Glutamatergic neuron (in vitro differentiated cells): ENCODE measurements at places on chromosomes 6 and 20. TPM values are rescaled to one million over a fixed set of nuclear protein-coding genes. Genes with fewer than 3 reads are reported as not detected.

- no peak for DNase-seq
Observed at GRCh38 chr20:53399592-53400335, 193.9 kb downstream of the ZNF217 start.

C6orf132 gene
- 0.25 TPM for total RNA-seq

DNA sequence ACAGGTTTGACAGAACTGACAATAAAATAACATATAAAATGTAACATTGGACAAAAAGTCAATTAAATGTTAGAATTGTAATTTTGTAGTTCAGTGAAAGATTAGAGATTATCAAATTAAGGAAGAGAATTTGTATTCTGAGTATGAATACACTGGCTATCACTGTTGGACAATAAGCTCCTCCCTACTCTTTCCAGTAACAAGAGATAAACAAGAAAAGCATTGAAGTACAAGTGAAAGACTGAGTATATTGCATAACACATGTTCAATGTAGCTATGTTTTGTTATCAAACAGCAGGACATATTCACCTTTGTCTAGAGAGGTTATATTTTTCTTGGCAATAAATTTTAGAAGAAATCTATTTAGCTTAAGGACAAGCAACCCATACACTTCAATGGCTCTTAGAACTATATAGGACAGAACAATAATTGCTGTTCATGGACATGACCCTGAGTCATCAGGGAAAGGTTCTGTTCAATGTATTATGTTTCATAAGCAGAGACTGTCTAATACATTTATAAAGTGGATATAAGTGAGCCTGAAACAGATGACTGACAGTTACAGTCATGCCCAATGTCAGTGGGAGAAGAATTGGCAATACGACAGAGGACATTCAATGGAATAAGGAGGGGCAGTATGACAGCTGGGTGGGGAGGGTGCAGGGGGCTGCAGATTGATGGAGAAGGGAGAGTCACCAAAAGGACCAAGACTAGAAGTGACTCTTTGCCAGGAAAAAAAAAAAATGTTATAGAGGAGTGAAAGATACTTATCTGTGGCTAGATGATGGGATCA, 520.4 kb downstream of the FRK start:
- DNase-seq = no peak

- peak; percentile 85 for DNase-seq
Observed at GRCh38 chr20:20593447-20594170, 118.8 kb downstream of the RALGAPA2 start.

SLC35D3 gene
- not detected for total RNA-seq

DNA sequence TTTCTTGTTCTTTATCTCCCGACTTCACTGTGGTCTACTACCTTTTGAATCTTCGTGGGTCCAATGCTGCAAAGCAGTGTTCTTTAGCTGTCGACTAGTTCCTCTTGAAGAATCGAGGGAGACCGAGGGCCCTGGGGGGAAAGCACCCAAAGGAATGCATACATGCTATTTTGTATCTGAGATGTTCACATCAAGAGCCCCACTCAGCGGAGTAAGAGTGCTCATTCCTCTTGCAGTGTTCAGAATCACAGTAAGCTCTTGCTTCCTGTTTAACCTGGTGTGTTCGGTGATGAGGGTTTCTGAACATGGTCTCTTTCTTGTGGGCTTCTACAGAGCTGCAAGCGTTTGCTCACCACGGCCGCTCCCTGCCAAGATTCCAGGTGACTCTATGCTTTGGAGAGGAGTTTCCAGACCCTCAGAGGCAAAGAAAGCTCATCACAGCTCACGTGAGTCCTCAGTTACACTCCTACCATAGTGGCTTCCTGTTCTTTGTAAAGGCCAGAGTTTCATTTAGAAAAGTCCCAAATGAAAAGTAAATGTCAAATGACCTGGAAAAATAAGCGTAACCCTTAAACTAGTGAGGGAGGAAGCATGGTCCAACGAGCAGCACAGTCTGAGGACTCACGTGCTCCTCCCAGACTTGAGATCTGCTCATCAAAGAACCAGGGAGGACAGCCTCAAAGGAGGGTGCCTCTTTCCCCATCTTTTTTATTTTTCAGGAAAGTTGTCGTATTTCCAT, 13.3 kb downstream of the IRF4 start:
- no peak for DNase-seq

GRCh38 chr6:127328043-127328609, 15.3 kb downstream of the ECHDC1 start:
- no peak for DNase-seq

GRCh38 chr20:58097429-58097828, 131.0 kb downstream of the ANKRD60 start:
- DNase-seq = no peak

- DNase-seq = no peak
Observed at GRCh38 chr6:2464641-2465040, 219.2 kb upstream of the GMDS start.

- DNase-seq = no peak
Observed at GRCh38 chr20:13744352-13744751, 40.4 kb downstream of the ESF1 start.

- no peak for DNase-seq
Observed at GRCh38 chr20:58906894-58907293, 54.4 kb downstream of the GNAS start.

TFEB gene
- total RNA-seq = 3.1 TPM

GRCh38 chr6:168393126-168393870, 47.7 kb upstream of the SMOC2 start:
- DNase-seq = no peak

DNA sequence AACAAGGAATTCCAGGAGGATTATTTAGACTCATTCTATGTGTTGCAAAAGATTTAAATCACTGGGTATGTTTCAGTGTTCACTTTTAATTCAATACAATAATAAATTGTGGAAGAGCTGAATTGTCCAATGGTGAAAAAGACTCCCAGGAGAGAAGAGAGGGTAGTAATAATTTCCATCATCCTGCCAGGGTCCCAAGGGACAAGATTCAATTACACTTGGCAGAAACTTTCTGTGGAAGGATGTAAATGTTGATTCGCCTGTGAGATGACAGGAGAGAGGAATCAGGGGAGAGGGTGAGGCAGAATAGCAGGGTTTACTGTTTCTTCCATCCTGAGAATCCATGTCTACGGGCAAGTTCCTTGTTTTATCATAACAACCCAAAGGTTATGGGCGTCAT, 342.7 kb downstream of the ESR1 start:
- DNase-seq = no peak

HLA-DMA gene
- 0.76 TPM for total RNA-seq

FILIP1 gene
- total RNA-seq = 0.69 TPM

SOX18 gene
- total RNA-seq = 0.66 TPM
